ENCODE measurements at places on chromosomes 13 and 19.

DNA sequence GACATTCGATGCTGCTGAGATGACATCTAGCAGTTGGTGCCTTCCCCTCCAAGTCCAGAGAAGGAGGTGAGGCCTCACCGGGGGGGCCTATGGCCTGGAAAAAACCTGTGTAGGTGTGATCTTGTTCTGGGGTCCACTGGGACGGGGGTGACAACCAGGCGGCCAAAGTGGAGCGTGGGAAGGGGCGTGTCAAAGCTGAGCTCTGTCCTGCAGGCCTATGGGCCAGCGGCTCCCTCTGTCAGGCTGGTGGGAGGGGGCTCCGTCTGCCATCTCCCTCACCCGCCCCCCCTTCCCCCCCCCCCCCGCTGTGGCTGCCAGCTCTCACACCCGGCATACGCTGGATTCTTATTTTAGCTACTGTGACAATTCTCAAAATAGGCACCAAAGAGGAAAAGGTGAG, 56.7 kb upstream of the UQCRFS1 start:
- no peak for DNase-seq

- no peak for DNase-seq
These were observed 2.6 kb downstream of the SULT2B1 start for GRCh38 chr19:48554385-48555091.

- DNase-seq = no peak
These were observed 5.0 kb upstream of the LENG1 start for GRCh38 chr19:54164369-54165068.

DNA sequence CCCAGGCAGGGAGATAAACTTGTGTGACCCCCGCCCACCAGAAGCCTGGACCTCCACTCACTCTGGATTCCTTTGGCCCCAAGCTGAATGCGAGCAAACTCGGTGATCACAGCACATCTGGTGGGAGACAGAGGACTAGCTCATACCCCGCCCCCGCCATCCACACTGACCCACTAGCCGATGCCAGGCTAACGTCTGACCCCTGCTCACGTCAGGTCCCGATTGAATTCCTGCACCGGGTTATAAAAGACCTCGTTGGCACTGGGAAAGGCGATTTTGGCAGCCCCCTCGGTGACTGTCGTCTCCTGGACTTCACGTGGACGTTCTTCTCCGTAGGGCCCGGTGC, 631 bp downstream of the TRMT1 start:
- no peak for DNase-seq

- DNase-seq = no peak
These were observed 30.3 kb downstream of the TSHZ3 start for GRCh38 chr19:31318790-31319425.

DNA sequence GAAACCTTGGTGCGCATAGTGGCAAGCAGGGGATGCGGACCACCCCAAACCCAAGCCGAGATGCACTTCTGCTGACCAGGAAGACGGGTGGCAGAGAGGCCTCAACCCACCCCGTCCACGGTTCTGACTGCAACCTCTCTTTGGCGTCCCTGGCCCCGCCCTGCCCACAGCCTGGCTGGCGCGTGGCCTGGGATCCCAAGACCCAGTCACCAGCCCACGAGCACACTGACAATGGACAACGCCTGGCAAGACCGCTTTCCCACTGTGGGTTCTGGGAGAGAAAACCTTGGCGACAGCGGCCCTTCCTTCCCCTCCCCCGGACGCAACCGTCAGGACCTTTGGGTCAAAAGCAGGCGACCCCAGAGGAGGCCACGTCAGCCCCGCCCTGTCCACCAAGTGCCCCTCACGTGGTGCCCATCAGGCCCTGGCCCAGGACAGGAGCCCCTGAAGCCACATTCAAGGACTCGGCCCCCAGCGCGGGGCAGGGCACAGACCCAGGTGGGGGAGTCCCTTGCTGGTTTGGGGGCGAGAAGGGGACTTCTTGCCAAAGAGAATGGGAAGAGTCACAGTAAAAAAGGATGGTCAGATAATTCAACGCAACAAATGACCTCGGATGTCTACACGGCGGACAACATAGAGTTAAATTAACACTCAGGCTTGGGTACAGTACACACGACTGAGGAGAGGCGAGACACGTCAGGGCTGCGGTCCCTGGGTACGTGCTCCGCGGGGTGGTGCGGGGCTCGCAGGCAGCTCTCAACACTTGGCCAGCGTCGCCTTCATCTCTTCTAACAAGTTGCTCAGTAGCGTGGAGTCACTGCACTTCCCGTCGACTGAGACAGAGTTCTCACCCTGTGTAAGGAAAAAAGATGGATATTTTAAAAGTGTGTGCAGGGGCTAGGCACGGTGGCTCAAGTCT, 5.0 kb downstream of the IZUMO4 start:
- DNase-seq = no peak

GRCh38 chr13:26599860-26600259, 42.4 kb downstream of the WASF3 start:
- no peak for DNase-seq

GRCh38 chr19:44777715-44778347, at the start of gene CBLC:
TSS of gene CBLC (plus strand) at chr19:44777890. CDS start at chr19:44777932, 42 bp downstream.
- no peak for DNase-seq

- DNase-seq = no peak
These were observed 720.7 kb downstream of the DIAPH3 start for GRCh38 chr13:59442944-59443486.

GRCh38 chr13:98413796-98414195, 163.1 kb downstream of the STK24 start:
- DNase-seq = no peak

DNA sequence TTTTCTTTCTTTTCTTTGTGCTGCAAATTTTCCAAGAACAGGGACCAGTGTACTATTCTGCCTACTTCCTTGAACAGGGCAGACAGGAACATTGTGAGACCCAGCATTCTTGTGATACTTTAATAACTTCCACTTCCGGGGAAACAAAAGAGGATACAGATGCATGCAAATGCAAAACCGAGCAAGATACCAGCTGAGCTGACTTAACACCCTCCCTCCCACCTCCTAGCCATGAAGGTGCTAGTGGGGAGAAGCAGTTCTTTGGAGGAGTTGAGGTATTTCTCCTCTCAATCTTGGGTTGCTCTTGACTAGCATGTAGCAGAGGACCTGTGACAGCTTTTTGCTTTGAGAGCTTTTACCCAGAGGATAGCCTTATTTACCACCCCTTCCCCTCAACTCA, 111.2 kb downstream of the KLF5 start:
- no peak for DNase-seq

DNA sequence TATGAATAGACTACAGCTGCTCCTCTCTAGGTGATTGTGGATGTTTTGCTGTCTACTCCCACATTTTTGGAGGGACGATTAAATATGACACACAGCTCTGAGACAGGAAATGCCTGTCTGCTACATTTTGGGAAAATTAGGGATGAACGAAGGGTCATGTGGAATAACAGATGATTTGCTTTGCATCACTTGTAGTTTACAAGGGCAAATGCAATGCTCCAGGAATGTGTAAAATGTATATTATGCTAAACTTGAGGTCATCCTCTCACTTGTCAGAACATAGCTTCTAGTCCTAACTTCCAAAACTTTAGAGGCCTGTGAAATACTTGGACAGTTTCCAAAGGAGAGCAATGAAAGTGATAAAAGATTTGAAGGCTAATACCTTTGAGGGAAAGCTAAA, 284.2 kb upstream of the DACH1 start:
- no peak for DNase-seq

DNA sequence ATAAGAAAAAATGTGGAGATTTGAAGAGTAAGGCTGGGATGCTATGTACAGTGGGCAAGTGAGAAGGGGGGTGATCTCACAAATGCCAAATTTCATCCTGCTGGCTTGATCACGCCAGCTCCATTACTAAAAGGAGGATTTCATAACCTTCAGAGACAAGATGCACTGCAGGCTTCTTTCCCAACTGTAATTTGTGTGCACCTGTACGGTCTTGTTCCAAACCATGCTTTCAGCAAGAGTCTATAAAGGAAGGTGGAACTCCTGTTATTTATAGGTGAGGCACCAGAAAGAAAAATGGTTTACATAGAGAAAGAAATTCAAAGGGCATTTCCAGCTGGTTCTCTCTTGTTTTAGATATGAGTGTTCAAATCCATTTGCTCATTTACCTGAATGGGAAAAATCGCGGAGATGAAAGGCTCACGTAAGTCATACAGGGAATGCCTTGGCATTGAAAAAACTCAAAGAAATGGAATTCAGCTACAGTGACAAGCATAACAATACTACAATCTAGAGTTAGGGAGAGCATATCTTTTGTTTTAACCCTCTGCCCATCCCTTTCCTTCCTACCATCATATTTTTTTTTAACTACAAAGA, 13.3 kb downstream of the EFNB2 start:
- no peak for DNase-seq

- no peak for DNase-seq
These were observed 22.4 kb upstream of the QTRT1 start for GRCh38 chr19:10678813-10679212.

DNA sequence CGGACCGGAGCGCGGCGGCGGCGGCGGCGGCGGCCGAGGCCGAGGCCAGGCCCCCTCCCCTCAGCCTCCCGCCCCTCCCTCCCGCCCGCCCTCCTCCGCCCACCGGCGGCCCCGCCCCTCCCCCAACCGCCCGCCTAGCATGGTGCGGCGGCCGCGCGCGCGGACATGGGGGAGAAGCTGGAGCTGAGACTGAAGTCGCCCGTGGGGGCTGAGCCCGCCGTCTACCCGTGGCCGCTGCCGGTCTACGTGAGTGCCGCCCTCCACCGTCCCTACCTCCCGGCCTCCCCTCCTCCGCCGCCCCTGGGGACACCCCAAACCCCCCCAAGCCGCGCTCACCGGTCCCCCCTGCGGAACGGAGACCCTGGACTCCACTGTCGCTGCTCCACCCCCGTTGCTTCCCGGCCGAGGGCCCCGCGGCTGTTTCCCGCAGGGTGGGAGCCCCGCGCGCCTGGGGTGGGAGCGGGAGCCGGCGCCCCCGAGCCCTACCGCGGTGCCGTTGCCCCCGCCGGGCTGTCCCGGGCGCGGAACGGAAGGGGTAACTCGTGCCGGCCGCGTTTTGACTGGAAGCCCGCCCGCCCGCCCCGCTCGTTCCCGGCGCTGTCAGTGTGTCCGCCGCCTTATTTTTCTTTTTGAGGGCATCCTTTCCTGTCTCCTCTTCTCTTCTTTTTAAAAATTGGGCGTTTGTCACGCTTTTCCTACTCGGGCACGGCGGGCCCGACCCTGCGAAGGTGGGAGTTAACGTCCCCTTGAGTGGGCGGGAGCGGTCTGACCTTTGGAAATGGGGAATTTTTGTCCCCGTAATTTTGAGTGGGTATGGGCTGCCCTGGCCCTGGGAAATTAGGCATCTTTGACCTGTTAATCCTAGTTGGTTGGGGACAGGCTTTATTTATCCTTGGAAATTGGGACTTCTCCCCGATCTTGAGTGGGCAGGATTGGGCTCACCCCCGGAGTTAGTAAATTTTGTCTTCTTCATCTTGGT, 576 bp downstream of the DOT1L start:
- DNase-seq = no peak

- DNase-seq = no peak
These were observed 274.1 kb downstream of the COG6 start for GRCh38 chr13:39929583-39929982.

DNA sequence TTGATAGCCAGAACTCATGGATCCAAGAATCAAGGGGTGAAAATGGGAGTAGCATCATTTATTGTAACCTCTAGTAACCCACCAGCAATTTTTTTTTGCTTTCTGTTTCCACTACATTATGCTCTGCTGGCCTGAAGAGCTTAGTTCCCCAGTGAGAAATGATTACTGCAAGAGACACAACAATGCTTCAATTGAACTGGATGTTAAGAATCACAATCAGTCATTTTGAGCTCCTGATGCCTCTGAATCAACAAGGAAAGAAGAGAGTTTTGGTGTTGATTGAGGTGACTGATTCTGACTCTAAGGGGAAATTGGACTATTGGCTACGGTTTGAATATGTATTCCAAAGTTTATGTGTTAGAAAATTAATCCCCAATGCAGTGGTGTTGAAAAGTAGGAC, 1084.4 kb downstream of the SLITRK1 start:
- no peak for DNase-seq

DNA sequence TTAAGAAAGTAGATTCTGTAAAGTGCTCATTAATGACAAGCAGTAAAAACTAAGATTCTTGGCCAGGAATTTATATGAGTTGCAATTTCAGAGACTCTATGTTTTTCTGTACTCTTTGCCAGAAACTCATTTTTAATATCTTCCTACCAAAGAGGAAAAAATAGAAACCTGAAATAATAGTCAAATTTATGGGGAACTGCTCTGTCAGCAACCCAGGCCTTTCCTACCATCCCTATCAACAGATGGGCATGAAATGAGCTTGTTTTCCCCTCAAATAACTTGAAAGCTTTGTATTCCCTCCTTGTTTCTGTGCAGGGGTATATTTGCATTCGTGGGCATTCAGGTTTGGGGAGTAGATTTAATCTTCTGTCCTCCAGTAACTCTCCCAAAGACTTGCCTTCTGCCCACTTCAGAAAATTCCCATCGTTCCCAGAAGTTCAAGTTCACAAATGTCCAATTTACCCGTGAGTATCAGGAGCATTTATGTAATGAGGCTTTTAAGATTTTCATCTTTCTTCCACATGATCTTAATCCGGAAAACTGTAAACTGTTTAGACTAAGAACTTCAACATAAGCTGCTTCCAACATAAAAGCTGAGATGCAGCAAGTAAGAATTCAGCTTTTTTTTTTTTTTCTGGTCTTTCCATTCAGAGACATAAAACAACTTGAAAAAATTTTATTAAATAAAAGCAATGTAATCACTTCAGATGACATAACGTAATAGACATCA, 363.1 kb downstream of the EFNB2 start:
- no peak for DNase-seq

- DNase-seq = no peak
These were observed 109.1 kb upstream of the PEG3 start for GRCh38 chr19:56949626-56950025.

DNA sequence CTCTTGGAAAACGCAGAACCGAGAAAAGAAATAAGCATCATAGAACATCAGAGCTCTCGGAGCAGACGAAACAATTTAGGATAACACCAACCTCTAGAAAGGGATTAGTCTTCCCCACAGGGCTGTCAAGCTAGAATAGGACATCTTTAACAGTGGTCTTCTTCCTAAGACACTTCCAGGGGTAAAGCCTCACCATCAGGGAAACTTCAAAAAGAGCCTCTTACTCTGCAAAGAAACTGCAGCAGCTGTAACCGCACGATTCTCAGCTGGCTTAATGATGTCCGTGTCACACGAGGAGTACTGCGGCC, 642 bp downstream of the ZNF571 start:
- no peak for DNase-seq

DNA sequence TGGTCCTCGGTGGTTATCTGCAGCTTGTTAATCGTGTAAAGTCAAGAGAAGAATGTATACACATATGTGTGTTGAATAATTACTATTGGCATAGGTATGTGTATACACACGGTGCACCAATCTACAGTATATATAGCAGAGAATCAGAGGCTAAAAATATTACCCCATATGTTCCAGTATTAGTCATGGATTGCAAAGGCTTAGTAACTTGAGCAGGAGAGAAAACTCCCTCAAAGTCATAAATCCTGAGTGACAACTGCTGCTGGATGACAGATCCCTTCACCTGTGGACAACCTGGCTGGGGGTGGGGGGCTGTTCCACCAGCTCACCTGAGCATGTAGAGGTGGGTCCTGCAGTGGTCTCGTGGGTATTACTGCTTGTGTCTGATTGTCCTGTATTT, 185.0 kb downstream of the ZNF536 start:
- no peak for DNase-seq

GRCh38 chr19:40974633-40975037, 16.4 kb upstream of the CYP2B6 start:
- DNase-seq = peak; percentile 50

All from renal cortex interstitium (tissue), 15 donors.